ENCODE measurements at places on chromosomes 1 and 21.

GRCh38 chr1:76079475-76080227 is 5.1 kb downstream of the ST6GALNAC3 start:
- DNase-seq = no peak

- no peak for DNase-seq
These were observed 8.0 kb downstream of the PHLDA3 start for GRCh38 chr1:201460814-201461644.

DNA sequence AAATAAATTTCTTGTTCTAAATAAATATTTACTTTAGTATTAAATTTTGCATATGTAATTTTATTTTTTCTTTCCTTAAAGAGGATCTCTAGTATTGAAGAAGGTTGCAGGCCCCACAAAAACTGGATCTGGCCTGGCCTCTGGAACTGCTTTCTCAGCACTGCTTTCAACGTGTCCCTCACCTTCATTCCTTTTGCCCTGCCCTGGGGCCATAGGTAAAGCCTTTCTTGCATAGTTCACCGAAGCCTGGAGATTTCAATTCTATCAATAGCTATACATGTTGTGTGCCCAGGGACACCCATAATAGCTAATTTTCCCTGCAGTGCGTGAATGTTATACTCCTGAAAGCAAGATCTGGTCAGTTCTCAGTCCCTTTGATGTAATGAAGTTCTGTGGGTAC is 12.0 kb upstream of the GPR137B start:
- no peak for DNase-seq

- no peak for DNase-seq
These were observed 194.6 kb downstream of the PBX1 start for GRCh38 chr1:164753521-164754077.

DNA sequence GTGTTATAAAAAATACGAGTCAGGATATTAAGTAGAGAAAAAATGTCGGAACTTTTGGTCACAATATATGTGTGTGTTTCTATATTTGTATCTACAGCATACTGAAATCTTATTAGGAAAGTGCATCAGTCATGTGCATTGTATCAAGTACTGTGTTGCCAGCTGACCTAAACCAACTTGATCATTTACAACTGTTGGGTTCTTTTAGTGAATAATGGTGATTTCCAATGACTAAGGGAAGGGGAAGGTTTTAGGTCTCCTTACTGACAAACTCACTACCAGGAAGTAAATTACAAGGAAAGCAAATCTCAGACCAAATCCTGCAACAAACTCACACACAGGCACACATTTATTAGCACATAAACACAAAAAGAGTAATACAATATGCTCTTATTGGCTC is 142.7 kb downstream of the TSEN15 start:
- no peak for DNase-seq

GRCh38 chr21:32794644-32795079 is 23.1 kb upstream of the PAXBP1 start:
- no peak for DNase-seq

DNA sequence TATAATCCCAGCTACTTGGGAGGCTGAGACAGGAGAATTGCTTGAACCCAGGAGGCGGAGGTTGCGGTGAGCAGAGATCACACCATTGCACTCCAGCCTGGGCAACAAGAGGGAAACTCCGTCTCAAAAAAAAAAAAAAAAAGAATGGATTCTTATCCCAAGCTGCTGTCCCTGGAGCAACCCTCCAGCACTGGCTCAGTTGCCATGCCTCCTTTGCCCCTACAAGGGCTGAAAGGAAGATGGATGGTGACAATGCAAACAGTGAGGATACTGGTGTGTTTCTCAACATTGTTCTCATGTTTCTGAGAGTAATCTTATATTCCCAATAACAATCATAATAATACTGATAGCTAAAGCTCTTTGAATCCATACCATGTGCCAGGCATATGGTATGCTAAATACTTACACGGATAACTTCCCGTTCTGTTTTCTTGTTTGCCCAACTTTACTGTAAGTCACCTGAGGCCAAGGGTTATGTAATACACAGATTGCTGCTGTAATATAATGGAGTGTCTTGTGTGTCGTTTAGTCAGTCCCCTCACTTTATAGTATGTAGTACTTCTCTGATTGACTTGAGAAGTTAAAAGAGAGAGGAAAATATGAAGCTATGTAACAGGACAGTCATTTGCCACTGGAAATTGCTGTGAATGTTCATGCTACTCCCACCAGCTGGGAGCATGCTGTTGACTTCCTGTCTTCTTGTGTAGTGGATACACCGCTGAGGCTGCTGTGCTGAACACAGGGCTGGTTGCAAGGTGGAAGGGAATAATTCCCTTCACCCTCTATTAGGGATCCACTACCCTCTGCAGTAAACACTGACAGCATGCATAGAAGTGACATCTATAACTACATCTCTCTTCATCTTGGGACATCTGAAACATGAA is 153.6 kb downstream of the CNIH3 start:
- DNase-seq = no peak

DNA sequence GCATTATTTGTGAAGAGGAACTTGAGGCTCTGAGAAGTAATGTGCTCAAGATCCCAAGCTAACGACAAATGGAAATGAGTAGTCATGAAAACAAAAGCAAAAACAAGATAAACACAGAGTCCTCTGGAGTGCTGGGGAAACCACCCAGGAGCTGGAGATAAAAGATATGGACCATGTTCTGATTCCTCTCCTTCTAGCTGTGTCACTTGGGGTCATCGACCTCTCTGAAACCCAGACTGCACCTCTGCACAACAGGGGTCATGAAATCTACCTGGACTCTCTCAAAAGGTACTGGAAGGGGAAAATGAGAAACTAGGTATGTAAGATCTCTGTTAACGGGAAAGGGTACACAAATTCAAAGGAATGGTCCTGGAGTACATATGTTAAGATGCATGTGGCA is 6.5 kb downstream of the PGLYRP4 start:
- no peak for DNase-seq

DNA sequence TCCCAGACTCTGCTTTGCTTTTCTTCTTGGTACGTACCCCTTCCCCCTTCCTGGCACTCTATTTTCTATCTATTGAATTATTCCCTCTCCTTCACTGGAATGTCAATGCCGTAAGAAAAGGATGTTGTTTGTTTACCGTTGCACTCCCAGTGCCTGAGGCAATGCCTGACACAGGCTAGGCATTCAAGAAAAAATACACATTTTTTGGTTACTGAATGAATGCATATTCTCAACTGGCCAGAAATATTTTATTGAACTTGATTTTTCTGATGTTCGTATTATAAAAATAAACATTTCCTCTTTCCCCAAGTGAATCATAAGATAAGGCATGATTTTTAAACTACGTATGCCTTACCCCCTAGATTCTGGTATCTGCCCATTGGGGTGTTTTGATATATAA is 41.2 kb downstream of the GNG12 start:
- no peak for DNase-seq

GRCh38 chr1:178651742-178652141 is 73.3 kb upstream of the RALGPS2 start:
- DNase-seq = peak; percentile 52

DNA sequence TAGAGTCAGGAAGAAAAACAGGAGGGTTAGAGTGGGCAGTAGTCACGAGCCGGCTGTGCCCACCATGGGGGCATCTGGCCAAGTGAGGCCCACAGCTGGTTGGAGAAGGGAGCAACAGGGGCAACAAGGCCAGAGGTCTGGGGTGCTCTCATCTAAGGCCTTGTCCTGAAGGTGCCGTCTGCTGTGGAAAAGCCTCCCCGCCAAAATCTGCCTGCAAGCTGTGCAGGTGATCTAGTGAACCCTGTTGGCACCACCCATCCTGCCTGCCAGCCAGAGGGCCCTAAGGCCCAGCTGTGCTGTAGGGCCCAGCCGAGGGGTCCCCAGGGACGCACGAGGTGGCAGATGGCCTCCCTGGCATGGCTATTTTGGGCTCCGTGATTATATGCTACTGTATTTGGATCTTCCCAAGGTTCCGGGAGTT is 51.3 kb downstream of the LGR6 start:
- peak; percentile 46 for DNase-seq

DNA sequence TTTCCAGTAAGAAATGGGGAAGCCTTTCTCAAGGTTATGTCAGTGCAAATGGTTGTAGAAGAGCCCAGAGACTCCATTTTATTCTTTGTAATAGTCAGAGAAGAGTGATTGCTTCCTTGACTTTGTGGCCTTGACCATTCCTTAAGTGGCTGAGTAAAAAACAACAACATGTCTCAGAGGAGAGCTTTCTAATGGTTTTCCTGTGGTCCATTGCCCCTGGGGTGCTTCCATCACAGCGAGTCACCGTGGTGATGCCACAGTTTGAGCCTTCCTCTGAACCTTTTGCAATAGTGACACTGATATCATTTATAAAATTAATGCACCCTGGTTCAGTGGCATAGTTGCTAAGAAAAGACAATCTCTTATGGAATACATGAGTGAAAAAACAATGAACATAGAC is 38.6 kb downstream of the PAPPA2 start:
- no peak for DNase-seq

DNA sequence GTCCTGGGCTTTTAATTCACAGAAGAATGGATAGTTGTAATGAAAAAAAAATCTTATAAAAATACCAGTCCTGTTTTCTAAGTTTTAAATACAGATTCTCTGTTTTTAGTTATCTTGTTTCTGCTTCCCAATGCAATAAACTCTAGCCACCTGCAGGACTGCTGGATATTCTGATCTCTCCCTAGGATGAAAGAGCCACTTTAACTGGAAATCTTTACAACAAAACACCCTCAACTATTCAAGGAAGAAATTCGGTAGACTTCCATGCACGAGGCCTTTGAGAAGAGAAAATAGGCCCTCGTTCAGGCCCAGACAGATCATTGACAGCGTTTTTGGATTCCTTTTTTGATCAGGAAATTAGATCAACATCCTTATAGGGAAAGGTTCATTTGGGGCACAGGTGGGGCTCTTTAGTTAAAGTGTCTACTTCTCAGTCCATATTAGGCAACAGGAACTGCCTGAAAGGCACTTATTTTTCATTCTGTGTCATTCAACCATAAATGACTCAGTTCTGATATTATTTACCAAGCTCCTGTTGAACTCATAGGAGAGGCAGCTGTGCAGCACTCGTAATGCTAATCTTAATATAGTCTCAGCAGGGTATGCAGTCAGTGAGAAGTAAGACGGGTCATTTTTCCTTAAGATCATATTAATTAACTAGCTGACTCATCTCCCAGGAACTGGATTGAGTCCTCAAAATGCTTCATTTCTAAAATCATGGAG is 71.1 kb upstream of the ERRFI1 start:
- no peak for DNase-seq

GRCh38 chr1:231554969-231555368 is 26.5 kb downstream of the TSNAX start:
- DNase-seq = no peak

- no peak for DNase-seq
These were observed 70.0 kb upstream of the NFIA start for GRCh38 chr1:61012341-61012761.

DNA sequence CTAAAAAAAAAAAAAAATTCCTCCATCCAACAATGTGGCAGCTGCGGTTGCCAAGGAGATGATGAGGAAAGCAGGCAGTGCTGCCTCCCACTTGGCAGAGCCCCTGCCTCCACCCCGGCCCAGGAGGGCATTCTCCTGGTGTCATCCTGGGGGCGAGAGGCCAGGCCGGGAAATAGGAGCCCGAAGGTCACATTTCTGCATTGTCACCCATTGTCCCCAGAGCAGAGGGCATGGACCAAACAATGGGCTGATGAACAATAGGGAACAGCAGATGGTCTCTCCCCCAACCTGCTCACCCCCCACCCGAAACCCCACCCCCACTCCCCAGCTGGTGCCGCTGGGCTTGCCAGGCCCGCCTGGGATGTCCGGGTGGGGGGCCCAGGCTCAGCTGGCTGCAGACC is 37.3 kb downstream of the CAMK2N1 start:
- DNase-seq = no peak

DNA sequence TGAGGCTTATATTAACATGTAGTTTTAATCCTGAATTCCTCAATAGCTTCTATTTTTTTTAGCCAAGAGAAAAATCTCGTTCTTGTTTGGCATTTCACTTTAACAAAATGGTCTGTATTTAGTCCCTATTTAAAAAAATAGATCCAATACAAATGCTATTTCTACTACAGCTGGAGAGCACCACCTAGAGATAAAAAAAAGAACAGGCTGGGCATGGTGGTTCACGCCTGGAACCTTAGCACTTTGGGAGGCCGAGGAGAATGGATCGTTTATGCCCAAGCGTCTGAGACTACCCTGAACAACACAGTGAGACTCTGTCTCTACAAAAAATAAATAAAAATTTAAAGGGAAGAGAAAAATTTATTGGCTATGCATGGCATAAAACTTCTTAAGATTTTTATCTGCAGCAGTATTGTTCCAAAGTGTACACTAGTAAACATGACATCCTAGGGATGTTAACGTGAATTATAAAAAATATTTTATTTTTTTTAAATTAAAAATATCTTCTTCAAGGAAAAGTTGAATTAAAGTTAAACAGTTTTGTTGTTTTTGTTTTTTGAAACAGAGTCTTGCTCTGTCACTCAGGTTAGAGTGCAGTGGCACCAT is 4.4 kb downstream of the ST7L start:
- DNase-seq = no peak

GRCh38 chr1:185244015-185244747 is 72.9 kb downstream of the IVNS1ABP start:
- no peak for DNase-seq

GRCh38 chr1:75630004-75630594 is 19.2 kb upstream of the SLC44A5 start:
- no peak for DNase-seq

- no peak for DNase-seq
These were observed 18.1 kb upstream of the RBM15 start for GRCh38 chr1:110321045-110321444.

- DNase-seq = no peak
These were observed 554.1 kb downstream of the MATN1 start for GRCh38 chr1:30169269-30169668.

DNA sequence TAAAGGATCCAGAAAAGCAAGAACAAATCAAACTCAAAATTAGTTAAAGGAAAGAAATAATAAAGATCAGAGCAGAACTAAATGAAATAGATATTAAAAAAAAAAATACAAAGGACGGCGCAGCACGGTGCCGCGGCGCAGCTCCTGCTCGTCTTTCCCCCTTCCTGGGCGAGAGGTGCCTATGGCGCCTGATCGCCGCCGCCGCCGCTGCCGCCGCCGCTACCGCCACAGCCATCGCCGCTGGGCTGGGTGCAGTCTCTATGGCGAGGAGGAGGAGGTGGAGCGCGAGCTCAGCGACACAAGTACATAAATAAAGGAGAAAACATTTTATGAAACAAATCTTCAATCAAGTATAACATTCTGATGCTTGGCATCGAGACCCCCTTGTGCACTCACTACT is 77.6 kb upstream of the VANGL1 start:
- DNase-seq = no peak

DNA sequence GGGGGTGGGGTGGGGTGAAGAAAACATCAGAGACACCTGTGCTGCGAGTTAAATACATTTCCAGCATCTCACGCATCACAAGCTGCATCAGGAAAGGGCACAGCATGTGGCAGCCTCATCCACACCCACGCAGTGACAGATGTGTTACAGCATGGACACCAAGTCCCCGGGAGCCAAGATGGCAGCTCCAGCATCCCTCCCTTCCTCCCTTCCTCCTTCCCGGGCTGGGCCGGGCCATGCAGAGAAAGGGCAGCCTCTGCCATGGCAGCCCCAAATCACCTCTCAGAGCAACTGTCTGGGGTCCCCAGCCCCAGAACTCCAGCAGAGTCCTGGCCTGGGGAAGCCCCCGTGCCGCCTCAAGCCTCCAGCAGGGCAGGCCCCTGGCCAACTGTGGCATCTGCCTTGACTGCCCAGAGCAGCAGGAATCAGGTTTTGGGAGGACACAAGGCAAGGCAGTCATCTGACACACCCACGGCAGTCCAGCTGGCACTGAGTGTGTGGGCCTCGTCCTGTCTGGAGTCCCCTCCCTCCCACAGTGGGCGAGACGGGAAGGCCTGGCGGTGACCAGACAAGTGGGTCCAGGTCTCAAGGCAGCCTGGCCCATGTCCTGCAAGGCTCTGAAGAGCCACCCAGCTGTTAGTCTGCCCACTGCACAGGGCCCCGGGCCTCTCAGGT is 6.2 kb downstream of the SMIM1 start:
- no peak for DNase-seq

Data from right forelimb (tissue), 1 donor.